CD4-positive, alpha-beta T cell (primary cell): ENCODE measurements at places on chromosomes 6 and 20. TPM values are rescaled to one million over a fixed set of nuclear protein-coding genes. Genes with fewer than 3 reads are reported as not detected.

CDH4 gene
- total RNA-seq, result 0.11 TPM

NRSN1 gene
- not detected for total RNA-seq

BHLHE23 gene
- not detected for total RNA-seq

TTLL9 gene
- total RNA-seq, result not detected

BPI gene
- total RNA-seq, result 0.14 TPM

ARMC12 gene
- 1.9 TPM for total RNA-seq

MRAP2 gene
- total RNA-seq, result not detected

- no peaks in the 10 kb centered on the region for H3K36me3 ChIP-seq
- H3K27ac ChIP-seq, result no peak overlapping the region
- H3K4me3 ChIP-seq, result no peak overlapping the region
These were observed 116.6 kb upstream of the CEP162 start for GRCh38 chr6:84344005-84344404.

- H3K27me3 ChIP-seq, result no peaks in the 10 kb centered on the region
- no peak overlapping the region for H3K27ac ChIP-seq
- H3K36me3 ChIP-seq, result no peaks in the 10 kb centered on the region
- no peak overlapping the region for H3K4me3 ChIP-seq
- no peaks in the 10 kb centered on the region for H3K4me1 ChIP-seq
- no peak for DNase-seq
These were observed 76.0 kb upstream of the SHLD1 start for GRCh38 chr20:5674176-5674660.

- no peaks in the 10 kb centered on the region for H3K27me3 ChIP-seq
- H3K27ac ChIP-seq, result no peak overlapping the region
- no peak overlapping the region for H3K4me3 ChIP-seq
- no peaks in the 10 kb centered on the region for H3K4me1 ChIP-seq
These were observed 26.6 kb downstream of the RIN2 start for GRCh38 chr20:19784511-19785172.

DNA sequence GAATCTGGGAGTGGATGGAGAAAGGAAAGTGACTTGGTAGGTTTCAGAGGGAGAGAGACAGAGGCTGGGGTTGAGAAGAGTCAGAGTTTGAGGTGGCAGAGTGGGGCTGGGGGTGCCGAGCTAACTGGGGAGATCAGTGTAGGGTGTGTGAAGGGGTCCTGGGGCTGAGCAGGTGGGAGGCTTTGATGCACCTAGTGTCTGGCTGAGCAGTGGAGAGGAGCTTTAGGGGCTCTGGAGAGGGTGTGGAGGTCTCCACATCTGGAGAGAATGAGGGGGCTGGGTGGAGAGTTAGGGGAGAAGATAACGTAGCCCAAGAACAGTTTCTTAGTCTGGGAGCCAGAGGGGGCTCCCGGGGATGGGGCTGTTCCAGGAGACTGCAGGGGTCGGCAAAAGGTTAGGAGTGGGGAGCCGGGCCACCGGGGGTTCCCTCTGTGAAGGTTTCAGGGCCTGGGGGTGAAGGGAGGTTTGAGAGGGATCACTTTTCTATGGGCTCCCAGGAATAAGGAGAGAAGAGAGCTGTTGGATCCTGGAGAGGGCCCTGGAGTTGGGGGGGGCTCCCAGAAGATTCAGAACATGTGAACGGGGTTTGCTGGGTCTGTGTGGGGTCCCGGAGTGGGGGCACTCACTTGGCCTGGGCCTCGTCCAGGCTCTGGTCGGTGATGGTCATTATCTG lies 797 bp downstream of the PBX2 start:
- peaks cover 43% of the 10 kb centered on the region for H3K36me3 ChIP-seq
- no peaks in the 10 kb centered on the region for H3K27me3 ChIP-seq
- peaks cover 66% of the 10 kb centered on the region for H3K4me1 ChIP-seq
- peak overlapping the region; percentile 96 for H3K4me3 ChIP-seq

DNA sequence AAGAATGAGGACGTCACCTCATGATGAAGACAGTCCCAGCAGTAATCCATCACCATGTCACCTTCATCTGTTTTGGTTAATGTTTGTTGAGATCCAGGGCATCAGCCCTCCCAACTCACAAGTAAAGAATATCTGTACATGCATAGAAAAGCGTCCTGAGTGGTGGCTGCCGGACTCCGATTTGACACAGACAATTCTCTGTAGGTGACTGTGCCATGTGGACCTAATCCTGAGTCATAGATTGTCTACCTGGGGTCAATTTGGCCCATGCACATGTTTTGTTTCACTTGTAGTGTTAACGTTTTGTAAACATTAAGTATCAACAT lies 168.4 kb upstream of the UST start:
- H3K27me3 ChIP-seq, result no peaks in the 10 kb centered on the region
- H3K36me3 ChIP-seq, result no peaks in the 10 kb centered on the region
- H3K27ac ChIP-seq, result no peak overlapping the region
- DNase-seq, result no peak
- H3K4me3 ChIP-seq, result no peak overlapping the region

GRCh38 chr6:111750753-111751673 lies 122.2 kb downstream of the FYN start:
- no peaks in the 10 kb centered on the region for H3K27me3 ChIP-seq
- peak; percentile 53 for DNase-seq
- peak overlapping the region; percentile 14 for H3K4me3 ChIP-seq

GRCh38 chr20:2234598-2235191 lies 61.1 kb upstream of the TGM3 start:
- no peak overlapping the region for H3K4me3 ChIP-seq
- no peaks in the 10 kb centered on the region for H3K36me3 ChIP-seq
- no peak overlapping the region for H3K27ac ChIP-seq
- H3K27me3 ChIP-seq, result no peaks in the 10 kb centered on the region
- H3K4me1 ChIP-seq, result no peaks in the 10 kb centered on the region
- DNase-seq, result no peak

DNA sequence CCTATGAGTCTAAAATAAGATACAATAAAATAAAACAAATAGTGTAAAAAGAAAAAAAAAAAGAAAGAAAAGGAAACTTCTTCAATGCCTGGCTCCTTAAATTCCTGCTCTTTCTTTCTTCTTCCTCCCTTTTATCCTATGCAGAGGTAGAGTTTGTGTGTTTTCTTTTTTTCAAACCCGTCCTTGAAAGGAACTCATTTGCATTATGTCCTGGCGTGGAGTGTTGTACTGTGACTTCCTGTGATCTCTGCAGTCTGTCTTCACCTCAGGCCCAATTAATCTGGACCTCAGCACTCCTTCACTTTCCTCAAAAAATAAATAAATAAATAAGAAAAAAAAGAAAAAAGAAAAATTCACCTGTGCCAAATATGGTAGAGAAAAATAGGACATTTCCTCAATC lies 541.9 kb upstream of the SPTLC3 start:
- DNase-seq, result no peak
- H3K27me3 ChIP-seq, result no peaks in the 10 kb centered on the region
- no peak overlapping the region for H3K27ac ChIP-seq
- no peaks in the 10 kb centered on the region for H3K36me3 ChIP-seq
- H3K4me3 ChIP-seq, result no peak overlapping the region

DNA sequence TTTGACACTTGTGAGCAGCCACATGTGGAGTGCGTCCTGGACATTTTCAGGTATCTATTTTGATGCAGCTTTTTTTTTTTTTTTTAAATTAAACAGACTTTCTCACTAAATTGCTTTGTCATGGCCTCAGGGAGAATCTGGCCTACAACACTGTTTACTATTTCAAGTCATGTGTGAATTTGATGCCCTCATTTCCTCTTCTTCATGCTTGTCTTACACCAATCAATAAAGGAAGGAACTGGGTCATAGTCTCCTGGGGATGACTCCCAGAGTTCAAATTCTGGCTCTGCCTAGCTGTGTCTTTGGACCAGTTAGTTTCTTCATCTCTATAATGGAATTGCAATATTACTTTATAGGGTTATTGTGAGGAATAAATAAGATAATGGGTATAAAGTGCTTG lies 554.1 kb downstream of the PRKN start:
- H3K27ac ChIP-seq, result no peak overlapping the region
- DNase-seq, result no peak
- no peaks in the 10 kb centered on the region for H3K36me3 ChIP-seq
- H3K4me3 ChIP-seq, result no peak overlapping the region
- H3K4me1 ChIP-seq, result no peaks in the 10 kb centered on the region
